NB4 (cell line): ENCODE measurements at places on chromosomes 1 and 21.

- DNase-seq: no peak
These were observed 13.0 kb downstream of the PHGDH start for GRCh38 chr1:119724611-119725218.

- DNase-seq: no peak
These were observed at the start of gene ANKRD65 for GRCh38 chr1:1421147-1421906. Gene ANKRD65 (minus strand): TSS chr1:1421276. CDS start chr1:1421005, 271 bp downstream.

GRCh38 chr1:58885998-58886397 is 102.2 kb upstream of the JUN start:
- peak; percentile 42 for DNase-seq

DNA sequence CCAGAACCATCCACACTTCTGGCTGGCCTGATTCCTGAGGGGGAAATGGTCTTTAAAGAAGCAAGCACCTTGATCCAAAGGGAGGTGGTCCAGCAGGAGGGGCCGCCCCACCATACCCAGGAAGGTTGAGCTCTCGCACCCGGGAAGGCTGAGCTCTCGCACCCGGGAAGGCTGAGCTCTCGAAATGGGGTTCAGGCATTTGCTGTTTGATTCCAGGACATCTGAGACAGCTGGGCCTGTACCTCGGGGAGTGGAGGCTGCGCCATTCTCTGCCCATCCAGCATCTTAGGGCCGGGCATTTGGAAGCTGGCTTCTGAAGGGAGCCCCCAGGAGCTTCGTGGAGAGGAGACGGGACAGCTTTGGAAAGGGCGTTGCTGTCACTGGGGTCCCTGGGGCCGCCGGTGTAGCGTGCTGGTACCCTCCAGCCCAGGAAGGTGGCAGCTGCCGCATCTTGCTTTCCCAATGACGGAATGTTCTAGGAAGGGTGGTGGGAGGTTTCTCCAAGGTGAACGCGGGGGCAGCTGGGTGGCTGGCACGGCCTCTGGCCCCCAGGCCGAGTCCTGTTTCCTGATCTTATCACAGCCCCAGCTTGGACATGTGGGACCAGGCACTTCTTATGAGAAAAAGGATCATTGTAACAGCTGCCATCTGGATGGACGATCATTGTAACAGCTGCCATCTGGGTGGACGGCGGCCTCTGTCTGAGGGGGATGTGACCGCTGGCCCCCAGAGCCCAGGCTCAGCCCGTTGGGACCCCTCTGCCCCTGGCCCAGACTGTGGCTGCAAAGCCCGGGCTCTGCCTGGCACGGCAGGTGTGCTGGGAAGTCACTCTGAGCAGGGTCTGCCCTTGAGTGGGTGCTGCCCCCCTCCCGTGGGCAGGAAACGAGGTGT is 61.6 kb downstream of the COL18A1 start:
- no peak for DNase-seq

GRCh38 chr21:45641480-45642035 is 2.0 kb upstream of the PCBP3 start:
- no peak for DNase-seq

GRCh38 chr1:118479351-118479750 is 294.3 kb upstream of the SPAG17 start:
- no peak for DNase-seq

DNA sequence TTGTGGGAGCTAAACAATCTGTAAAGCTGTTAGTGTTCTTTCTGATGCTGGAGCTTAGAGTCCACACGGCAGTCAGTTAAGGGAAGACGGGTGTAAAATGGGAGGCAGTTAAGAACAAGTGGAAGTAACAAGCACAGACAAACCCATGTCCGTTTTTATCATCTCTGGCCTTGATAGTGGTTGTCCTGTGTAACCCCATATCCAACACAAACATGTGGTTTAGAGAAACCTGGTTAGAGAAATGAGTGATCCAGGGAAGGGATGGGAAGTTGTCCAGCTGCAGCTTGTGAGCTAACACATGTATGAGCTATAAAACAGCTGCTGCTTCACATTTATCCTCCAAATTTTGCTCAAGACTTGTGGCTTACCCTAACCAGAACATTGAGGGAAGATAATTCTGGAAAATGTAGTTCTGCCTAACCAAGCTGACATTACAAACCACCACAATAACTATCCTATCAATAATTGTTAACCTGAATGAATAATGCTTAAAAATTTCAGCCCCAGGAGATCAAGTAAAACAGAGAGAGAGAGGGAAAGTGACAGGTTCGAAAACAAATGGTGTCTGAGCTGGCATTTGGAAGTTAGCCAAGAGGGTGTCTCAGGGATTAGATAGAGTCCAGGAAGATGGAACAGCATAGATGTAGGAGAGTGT is 10.6 kb upstream of the C1orf162 start:
- DNase-seq: no peak

DNA sequence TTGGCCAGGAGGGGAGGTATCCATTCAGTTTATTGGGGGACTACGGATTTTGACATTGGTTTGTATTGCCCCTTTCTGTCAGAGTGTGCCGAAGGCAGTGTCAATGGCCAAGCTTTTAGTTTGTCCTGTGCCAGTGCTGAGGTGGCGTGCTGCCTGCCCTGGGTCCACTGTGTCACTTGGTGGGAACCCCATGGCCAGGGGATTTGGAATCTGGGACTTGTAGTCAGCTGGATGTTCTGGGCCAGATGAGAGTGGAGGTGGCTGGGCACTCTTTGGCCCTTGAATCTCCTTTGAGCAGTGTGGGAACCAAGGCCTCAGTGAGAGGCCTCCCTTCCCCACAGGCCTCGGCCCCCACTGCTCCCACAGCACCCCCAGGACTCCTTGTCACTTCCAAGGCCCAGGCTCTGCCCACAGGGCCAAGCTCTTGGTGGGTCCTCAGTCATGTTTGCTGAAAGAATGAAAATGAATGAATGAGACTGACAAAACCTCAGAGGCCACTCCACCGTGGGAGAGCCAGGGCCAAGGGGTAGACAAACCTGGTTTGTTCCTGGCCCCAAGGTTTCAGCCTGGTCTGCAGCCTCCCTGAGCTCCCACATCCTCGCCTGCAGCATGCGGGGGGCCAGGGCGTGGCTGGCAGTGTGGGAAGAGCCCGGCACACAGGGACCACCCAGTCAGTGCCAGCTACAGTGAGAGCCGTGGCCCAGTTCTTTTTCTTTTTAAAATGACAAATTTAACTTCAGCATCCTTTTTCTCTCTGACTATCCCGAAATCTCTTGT is 412.2 kb downstream of the MATN1 start:
- DNase-seq: no peak

DNA sequence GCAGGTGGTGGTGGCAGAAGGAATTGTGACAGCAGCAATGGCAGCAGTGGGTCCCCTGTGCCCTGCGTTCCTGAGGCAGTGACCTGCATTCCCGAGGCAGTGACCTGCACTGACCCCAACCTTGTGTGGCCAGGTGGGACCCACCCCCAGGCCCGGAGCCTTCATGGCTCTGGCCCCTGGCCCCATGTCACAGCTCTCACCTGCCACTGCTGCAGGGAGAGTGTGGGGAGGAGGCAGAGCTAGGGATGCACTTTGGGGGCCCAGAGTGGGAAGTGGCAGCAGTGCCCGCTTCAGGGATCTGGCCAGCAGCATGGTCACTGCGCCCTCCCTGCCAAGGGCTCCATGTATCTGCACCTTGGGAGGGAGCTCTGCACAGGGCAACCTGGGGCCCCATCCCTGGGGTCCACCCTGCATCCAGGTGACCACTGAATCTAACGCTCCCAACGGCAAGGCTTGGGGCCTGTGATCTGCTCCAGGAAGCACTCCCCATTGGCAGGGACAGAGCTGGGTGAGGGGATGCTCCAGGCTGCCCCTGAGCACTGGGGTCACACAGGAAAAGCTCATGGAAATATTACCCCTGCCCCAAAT is 618.6 kb downstream of the RWDD3 start:
- DNase-seq: no peak

DNA sequence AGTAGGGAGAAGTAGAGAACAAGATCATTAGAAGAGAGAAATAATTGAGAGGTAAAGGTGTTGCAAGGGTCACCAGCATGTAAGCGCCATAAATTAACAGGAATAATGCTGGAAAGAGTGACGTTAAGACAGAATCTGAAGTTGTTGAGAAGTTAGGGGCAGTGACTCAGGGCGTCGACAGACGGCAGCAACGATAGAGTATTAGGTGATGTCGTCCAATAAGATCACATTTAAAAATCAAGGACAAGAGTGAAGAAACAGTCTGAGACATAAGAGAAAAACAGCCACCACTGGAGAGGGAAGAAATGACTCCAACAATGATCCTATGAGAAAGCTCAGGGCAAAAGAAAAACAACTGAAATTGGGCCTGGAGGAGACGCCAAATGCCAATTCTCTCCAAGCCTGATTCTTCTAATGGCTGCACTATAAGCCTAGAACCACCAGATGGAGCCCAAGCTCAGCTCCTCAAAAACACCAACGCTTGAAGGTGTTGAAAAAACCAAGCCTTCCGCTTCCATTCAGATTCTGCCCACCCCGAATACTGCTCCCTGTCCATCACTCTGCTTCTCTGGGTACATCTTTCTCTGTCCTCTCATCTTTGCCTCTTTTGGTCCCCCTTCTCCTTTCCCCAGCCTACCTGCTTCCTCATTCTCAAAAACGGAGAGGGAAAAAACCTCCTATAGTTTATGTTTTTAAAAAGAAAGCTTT is 70.0 kb downstream of the LUZP1 start:
- DNase-seq: peak; percentile 73

DNA sequence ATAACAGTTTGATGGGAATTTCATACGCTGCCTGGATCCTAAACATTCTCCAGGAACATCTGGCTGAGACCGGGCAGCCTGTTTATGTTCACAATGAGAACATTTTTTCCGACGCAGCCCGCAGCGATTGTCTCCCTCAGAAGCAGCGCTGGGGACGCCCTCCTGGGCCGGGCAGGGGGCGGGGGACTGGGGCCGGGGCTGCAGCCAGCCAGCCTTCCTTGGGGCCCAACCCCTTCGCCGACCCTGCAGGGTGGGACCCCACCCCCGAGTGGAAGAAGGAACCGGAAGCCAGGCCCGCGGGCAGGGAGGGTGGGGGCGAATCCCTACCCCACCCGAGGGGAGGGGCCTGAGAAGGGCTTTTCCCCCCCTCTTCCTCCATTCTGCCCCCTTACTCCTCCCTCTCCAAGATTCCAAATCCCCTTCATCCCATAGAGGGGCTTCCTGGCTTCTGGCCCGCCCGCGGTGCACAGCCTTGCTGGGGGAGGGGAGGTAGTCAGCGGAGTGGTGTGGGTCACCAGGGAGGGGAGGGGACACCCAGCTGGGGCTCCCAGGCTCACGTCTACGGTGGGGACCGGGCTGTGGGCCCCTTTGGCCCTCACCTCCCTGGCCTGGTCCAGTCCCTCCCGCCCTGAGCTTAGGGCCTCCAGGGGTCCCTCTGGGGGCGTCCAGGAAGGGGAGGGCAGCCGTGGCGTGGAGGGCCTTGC is 60.6 kb downstream of the WNT9A start:
- peak; percentile 1 for DNase-seq

DNA sequence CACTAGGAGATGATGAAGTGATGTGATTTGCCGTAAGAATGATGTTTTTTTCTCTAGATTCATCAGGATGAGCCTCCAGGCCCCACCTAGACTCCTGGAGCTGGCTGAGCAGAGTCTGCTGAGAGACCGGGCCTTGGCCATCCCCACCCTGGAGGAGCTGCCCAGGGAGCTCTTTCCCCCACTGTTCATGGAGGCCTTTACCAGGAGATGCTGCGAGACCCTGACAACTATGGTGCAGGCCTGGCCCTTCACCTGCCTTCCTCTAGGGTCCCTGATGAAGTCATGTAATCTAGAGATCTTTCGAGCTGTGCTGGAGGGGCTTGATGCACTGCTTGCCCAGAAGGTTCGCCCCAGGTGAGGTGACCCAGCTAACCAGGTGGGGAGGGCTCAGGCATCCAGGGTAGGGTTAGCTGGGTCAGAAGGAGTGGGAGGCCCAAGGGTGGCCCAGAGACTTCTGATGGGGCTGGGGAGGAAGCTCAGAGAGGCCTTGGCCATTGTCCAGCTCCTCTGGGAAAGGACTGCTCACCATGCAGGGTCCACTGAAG is 1.3 kb downstream of the PRAMEF12 start:
- no peak for DNase-seq

DNA sequence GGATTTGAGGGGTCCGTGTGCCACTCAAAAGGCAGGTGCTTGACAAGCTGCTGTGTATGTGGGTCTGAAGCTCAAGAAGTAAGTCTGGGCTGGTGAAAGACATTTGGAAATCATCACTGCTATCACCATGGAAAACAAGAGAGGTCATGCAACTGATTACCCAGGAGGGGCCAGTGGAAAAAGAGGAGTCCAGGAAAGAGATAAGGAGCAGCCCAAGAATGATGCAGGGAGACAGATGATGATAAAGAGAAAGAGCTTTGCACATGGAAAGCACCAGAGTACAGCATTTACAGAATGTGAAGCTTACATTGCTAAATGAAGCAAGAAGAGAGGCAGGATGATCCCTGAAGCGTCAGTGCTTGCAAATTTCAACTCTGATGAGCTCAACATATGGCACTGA is 203.2 kb downstream of the SETD4 start:
- no peak for DNase-seq

DNA sequence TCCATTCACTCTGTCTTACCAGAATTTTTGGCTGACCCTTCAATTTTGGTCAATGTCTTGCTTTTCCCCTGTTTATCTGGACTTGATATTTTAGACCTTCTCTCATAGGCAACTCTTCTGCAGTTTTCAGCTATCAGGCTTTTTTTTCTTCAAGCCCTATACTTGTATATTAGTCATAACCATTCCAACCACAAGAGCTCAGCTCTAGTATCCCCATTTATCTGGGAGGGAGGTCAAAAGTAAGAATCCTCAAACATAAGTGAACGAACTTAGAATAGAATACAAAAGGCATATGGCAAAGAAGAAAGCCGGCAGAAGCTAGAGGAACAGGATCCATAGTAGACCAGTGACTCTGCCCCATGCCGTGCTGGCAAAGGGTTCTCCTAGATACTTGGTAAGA is 45.9 kb upstream of the TNFSF4 start:
- DNase-seq: no peak
